ENCODE measurements at places on chromosomes 12 and 14.

- DNase-seq, result peak; percentile 8
These were observed 183.4 kb downstream of the SLC25A21 start for GRCh38 chr14:36988989-36989388.

GRCh38 chr12:42056130-42056529, 88.5 kb downstream of the GXYLT1 start:
- no peak for DNase-seq

DNA sequence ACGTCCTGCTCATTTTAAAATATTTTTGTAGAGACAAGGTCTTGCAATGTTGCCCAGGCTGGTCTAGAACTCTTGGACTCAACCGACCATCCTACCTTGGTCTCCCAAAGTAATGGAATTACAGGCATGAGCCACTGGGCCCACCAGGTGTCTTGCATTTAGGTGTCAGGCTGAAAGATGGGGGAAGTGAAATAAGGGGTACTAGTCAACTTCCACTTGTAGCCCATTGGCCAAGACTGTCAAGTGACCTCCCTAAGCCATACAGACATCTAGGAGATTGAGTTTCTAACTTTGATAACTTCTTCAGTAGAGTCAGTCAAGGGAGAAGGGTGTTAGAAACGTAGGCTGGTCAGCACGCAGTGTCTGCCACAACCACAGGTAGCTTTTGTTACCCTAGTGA, 32.0 kb downstream of the ARF6 start:
- DNase-seq, result no peak

DNA sequence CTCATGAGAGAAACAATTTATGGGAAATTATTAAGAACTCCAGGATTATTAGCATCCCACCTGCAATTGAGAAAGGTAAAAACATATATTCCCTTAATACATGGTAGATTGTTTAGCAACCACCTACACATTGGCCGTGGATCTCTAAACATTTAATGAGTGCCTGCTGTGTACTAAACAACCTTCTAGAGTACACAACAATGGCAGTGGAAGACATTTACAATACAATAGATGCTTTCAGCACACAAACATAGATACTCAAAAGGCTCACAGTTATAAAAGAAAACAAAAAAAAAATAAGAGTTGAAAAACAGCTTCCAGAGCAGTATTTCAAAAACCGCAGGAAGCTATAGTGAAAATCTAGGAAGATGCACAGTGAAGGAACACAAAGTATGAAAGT, 382.9 kb downstream of the SYT1 start:
- no peak for DNase-seq

DNA sequence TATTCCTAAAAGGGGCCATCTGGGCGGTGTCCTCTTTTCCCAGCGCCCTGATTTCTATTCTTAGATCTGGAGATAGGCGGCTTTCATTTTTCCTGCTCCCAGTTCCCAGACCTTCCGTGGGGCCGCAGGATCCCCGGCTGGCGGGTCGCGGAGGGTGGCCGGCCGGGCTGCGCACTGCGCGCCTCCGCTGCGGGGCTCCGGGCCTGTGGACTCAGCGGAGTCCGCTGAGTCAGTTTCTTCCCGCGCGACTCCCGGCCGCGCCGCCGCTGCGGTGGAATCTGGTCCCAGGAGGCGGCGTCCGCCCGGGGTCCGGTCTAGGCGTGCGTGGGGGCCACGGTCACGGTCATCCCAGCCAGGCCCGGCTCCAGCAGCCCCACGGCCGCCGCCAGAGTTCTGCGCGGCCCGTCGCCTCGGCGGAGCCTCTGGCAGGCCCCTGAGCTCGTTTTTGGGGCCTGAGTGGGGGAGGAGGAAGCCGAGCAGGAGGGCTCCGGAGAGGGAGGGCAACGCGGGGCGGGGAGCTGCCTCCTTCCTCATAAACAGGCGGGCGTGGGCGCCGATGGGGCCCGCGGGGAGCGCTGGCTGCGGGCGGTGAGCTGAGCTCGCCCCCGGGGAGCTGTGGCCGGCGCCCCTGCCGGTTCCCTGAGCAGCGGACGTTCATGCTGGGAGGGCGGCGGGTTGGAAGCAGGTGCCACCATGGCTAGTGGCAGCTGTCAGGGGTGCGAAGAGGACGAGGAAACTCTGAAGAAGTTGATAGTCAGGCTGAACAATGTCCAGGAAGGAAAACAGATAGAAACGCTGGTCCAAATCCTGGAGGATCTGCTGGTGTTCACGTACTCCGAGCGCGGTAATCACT, at the start of gene LRRK2:
Gene LRRK2, plus strand, starts transcription at position 559 of the 853 bp plus-strand sequence. Its CDS starts 135 bp downstream, at position 694.
- DNase-seq, result peak; percentile 89

- DNase-seq, result no peak
These were observed 5.2 kb downstream of the MTA1 start for GRCh38 chr14:105424861-105425260.

DNA sequence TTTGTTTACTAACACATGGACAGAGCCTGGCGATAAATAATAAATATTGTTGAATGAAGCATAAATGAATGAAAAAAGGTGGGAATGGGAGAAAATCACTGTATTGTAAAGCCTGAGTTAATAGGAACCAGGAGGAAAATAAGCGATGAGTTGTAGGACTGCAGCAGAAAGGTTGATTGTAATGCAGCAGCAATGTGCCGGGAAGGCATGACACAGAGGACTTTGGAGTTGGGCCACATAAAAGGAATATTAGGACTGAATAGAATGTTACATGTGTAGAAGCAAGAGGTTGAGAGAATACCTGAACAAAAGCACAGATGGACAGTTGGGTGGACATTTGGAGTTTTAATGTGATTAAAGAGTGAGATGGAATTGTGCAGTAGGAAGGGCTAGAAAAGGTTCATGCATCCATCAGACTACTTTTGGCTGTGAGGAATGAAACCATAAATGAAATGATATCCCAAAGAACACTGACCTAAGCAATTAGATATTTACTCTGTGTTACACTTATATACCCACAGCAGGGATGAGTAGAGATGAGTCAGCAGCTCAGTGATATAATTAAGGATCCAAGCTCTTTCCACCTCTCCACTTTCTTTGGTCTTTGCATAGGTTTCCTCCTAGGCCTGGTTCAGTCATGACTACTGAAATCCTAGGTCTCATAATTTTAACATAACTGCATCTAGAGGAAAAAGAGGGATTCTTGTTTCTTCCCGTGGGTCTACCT, 55.4 kb downstream of the CCER1 start:
- peak; percentile 71 for DNase-seq

DNA sequence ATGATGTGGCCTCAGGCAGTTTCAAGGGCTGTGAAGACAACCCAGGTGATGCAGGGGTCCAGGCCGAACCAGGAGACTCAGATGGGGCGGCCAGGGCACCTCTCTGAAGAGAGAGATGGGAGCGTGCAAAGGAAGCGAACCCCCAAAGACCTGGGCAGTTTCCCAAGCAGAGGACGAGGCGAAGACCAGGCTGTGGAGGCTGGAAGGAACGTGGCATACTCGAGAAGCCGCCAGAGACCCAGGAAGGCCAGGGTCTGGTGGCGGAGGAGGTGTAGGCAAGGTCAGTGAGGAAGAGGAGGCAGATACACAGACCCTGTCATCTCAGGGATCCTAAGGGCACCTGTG, 24.7 kb downstream of the LTBP2 start:
- DNase-seq, result no peak

- no peak for DNase-seq
These were observed 1524.7 kb upstream of the TMEM132C start for GRCh38 chr12:126742241-126742641.

GRCh38 chr14:20412411-20412810, 890 bp downstream of the TEP1 start:
- DNase-seq, result peak; percentile 29

DNA sequence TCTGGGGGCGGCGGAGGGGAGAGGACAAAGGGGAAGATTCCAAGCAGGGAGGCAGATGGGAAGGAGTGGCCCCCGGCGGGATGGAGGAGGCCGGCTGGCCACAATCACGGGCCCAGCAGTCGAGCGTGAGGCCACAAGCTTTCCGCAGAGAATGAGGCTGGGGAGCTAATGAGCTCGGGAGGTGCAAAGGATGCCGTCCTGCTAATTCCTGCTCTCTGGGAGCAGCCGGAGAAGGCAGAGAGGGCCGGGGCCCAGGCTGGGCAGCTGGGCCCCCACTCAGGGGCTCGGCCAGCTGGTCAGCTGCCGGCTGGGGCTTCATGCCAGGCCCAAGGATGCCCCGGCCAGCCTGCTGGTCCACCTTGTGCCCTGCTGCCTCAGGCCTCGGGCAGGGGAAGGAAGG, 98.1 kb upstream of the LHX5 start:
- DNase-seq, result no peak

GRCh38 chr14:96359959-96360358, 3.2 kb downstream of the ATG2B start:
- no peak for DNase-seq

- DNase-seq, result peak; percentile 93
These were observed at the start of gene MAP1LC3B2 for GRCh38 chr12:116559162-116559935. MAP1LC3B2 (plus strand) TSS chr12:116559381; CDS start chr12:116575943, 16,562 bp downstream.

- DNase-seq, result peak; percentile 84
These were observed 23.0 kb upstream of the GPR132 start for GRCh38 chr14:105087963-105088811.

GRCh38 chr12:63318933-63319332, 167.9 kb upstream of the AVPR1A start:
- DNase-seq, result no peak

DNA sequence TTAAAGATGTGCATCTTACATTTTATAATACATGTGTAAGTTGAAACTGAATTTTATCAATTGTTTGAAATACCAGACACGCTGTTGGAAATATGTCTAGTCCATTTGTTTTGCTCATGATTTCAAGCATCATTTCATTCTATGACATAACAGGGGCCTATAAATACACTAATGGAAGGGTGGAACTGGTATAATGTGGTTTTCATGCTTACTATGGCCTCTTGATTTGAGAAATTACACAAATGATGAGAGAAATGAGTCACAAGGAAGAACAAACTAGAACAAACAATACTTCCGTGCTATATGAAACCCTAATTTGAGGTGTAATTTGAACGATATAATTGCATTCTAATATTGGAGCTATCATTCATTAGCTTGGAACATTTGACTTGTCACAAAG, 663.4 kb downstream of the SLC16A7 start:
- DNase-seq, result no peak

DNA sequence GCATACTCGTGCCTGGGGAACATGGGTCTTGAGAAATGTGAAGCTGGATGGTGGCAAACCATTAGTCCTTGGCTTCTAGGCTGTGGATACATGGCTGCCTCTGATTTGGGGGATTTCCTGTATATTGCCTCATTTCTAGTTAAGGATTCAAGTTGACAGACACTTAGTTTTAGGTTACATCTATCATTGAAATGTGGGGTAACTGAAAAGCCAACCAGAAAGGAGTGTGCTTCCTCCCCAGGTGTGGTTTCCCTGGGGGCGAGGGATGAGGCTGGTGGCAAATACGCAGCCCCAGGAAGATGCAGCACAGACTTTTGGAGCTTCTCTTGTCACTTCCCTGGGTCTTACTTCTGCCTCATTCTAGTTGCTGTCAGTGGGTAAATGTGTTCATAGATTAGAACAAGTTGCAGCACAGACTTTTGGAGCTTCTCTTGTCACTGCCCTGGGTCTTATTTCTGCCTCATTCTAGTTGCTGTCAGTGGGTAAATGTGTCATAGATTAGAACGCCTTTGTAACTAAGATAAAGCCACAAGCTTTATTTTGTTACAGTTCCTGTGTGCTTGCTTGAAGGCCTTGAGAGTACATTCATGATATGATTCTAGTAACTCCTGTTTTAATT, 85.1 kb downstream of the BORCS5 start:
- DNase-seq, result no peak

DNA sequence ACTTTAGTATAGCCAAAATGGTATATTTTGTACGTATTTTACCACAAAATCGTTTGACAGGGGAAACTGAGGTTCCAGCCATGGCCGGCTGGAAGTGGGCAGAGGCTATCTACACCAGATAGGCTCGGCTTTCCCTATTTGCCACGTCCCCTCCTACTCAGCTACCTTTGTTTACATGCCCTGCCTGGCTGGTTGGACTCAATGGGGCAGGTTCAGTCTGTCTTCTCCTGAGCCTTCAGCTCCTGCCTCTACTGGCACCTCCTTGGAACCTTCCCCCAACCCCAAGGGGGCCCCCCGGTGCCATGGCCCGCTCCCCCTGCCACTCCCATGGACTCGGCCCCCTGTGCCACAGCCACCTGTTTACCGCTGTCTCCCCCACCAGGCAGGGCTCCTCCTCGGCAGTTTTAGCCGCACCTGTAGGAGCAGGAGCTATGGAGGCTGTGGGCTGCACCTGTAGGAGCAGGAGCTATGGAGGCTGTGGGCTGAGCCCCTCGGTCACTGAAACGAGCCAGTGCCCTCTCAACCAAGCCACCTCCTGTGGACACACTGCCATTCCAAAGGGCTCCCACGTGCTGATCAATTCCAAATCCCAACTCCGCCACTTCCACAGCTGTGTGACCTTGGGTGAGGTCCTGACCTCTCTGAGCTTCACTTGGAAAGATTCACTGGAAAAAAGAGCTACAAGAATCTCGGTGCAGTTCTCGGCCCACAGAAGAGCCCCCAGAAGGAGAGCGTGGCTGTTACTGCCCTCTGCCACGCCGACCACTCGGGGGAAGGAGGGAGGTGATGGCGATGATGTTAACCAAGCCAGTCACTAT, 62.2 kb downstream of the NCOR2 start:
- DNase-seq, result no peak

GRCh38 chr12:60830381-60830780, 1234.6 kb downstream of the SLC16A7 start:
- no peak for DNase-seq

DNA sequence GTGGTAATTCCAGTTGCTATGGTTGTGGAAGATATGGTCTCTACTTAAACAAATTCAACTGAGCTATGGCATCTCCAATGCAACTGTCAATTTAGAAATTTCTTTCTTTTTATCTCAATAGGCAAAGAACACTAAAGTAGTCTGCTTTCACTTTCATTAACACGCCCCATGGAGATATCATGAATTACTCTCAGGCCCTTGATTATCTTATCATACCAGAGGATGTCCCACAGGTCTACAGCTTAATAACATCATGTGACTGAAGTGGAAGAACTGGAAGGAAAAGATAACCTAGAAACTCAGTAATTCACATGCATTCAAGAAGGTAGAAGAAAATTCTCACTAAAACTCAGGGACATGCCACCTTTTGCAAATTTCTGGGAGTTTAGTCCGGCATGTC, 114.3 kb downstream of the FLRT2 start:
- no peak for DNase-seq

DNA sequence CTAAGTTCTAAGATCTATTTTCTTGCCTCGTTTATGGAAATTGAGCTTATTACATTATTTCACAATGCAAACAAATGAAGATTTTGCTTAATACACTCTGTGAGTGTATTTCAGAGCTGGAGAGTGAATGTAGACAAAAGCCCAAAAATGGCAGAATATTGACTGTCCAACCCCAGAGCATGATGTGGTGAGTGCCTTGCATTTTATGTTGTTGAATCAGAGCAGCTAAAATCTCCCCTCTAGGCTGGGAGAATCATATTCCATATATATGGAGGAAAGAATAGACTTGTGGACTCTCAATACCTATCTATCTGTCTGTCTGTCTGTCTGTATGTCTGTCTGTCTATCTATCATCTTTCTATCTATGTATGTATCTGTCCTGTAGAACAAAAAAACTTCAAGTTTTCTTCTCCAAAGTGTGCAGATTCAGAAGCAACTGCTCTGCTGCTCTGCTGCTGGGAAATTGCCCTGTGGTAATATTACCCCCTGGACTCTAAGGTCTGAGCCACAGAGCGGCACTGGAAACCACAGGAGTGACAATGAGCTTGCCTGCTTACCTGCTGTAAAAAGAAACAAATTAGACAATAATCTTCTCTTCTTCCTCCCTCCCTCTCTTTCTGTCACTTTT, 209.4 kb upstream of the PRICKLE1 start:
- peak; percentile 66 for DNase-seq

GRCh38 chr12:120079411-120080400, 36.8 kb downstream of the RAB35 start:
- DNase-seq, result peak; percentile 58
